ENCODE measurements at places on chromosomes 5 and 9. TPM values are rescaled to one million over a fixed set of nuclear protein-coding genes. Genes with fewer than 3 reads are reported as not detected.

GRCh38 chr5:132714456-132715307 is 22.7 kb downstream of the KIF3A start:
- DNase-seq: no peak

DNA sequence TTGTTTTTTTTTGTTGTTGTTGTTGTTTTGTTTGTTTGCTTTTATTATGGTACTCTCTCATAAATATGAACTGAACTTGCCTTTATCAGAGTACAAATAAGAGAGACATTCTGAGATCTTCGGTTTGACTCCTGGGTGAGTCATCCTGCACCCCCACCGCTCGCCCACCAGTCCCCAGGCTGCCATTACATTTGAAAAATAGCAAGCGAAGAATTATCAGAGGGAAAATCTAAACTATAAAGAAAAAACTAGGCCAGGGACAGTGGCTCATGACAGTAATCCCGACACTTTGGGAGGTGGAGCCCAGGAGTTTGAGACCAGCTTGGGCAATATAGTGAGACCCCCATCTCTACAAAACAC is 122.1 kb upstream of the MAP3K1 start:
- DNase-seq: no peak

DOK3 gene
- 9.0 TPM for total RNA-seq

- DNase-seq: no peak
Measured at GRCh38 chr5:93704996-93705395, 36.4 kb downstream of the POU5F2 start.

DNA sequence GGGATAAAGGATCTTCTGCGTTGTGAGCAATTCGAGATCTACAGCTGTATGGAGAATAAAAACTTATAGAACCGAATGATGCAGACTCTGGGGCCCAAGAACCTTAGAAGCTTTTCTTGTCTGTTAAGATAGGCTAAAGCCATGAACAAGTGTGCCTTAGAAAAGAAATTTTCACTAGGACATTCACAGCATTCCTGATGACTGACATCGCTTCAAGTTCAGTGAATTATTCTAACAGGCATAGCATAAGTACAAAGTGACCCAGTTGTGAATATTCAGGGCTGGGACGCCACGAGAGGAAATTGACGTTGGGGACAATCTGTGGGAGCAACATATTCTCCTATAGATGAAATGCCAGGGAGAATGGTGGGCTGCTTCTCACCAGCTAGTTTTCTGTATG is 32.0 kb upstream of the PANK3 start:
- DNase-seq: no peak

DNA sequence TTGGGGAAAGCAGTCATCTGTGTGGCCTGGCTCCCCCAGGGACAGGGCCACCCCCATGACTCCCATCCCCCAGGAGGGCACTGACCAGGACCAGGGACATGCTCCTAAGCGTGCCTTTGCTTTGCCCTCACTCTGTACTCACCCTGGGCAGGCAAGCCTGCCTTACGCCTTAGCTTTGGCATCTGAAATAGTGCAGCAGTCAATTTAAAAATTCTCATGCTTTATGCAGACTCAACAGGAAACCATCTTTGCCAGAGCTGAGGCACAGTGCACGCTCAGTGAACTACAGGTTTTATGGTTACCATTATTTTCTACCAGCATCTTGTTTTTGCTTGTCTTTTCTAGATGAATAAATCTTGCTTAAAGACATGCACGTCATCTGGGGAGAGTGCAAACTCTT is 323.5 kb downstream of the IRX2 start:
- no peak for DNase-seq

DNA sequence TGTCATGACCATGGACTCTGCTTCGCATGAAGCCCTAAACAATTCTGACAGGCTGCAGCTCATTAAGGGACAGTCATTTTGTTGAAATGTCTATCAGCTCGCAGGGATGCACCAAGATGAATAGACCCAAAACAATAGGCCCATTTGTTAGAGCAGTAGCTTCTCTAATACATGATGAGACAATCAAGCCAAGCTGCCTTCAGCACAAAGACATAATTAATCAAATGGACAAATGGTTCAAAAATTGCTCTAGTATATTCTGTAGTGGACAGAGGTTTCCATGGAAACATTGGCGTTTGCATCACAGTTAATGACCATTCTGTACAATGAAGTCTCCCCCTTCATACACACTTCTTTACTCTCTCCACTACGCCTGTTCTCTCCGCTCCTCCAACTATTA is 274.6 kb downstream of the ANXA1 start:
- DNase-seq: no peak

DNA sequence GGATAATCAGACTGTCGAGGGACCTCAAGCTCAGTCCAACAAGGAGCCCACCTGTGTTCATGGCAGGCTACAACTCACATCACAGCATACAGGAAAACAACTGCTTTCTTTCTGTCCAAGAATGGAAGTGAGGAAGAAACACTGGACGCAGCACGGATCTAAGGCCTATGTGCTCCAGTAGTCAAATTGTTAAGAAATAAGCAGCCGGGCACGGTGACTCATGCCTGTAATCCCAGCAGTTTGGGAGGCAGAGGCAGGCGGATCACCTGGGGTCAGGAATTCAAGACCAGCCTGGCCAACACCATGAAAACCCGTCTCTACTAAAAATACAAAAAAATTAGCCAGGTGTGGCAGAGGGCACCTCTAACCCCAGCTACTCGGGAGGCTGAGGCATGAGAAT is 427.8 kb downstream of the BNC2 start:
- peak; percentile 33 for DNase-seq

ARHGEF37 gene
- total RNA-seq: 1.1 TPM

PCDHA1 gene
- 2.7 TPM for total RNA-seq

GRCh38 chr5:1029945-1030625 is 21.5 kb downstream of the NKD2 start:
- no peak for DNase-seq

GRCh38 chr9:34651876-34652601 is at the start of gene IL11RA:
TSS of gene IL11RA (plus strand) at chr9:34652185. CDS start at chr9:34655218, 3,033 bp downstream.
- peak; percentile 94 for DNase-seq

SLC4A9 gene
- 0.76 TPM for total RNA-seq

BTNL3 gene
- total RNA-seq: not detected

OR1Q1 gene
- total RNA-seq: not detected

NTMT1 gene
- total RNA-seq: 58.1 TPM

HMCN2 gene
- total RNA-seq: 12.4 TPM

DNA sequence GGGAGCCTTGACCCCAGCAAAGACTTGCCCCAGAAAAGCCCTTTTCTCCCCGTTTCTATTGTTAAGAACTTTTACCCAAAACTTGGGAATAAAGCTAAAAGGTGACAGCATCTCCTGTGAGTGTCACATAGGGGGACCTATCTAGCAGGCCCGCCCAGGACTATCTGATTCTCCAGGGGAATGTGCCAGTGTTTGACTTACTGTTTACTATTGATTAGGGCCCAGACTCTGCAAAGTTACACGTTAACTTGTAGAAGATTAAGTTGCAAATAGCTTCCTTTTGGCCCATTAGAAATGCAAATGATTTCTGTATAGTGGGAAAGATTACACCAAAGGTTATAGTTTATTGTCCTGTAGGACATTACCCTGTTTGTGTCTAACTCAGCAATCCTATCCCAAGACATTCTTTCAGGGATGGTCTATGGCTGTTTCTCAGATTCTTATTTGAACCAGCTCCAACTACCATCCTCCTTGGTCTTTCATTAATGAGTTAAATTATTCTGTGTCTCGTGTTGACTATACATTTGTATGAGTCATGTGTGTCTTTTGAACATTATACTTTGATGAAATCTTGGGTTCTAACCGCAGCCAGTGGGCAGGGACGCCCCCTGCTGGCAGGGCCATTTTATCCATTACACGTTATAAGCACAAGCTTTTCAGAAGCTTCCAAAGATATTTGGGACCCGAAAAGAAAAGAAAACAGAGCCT is 60.7 kb downstream of the HRH2 start:
- DNase-seq: peak; percentile 70

GRCh38 chr5:39461007-39461682 is 36.4 kb upstream of the DAB2 start:
- no peak for DNase-seq

SMIM32 gene
- total RNA-seq: 0.18 TPM

DNA sequence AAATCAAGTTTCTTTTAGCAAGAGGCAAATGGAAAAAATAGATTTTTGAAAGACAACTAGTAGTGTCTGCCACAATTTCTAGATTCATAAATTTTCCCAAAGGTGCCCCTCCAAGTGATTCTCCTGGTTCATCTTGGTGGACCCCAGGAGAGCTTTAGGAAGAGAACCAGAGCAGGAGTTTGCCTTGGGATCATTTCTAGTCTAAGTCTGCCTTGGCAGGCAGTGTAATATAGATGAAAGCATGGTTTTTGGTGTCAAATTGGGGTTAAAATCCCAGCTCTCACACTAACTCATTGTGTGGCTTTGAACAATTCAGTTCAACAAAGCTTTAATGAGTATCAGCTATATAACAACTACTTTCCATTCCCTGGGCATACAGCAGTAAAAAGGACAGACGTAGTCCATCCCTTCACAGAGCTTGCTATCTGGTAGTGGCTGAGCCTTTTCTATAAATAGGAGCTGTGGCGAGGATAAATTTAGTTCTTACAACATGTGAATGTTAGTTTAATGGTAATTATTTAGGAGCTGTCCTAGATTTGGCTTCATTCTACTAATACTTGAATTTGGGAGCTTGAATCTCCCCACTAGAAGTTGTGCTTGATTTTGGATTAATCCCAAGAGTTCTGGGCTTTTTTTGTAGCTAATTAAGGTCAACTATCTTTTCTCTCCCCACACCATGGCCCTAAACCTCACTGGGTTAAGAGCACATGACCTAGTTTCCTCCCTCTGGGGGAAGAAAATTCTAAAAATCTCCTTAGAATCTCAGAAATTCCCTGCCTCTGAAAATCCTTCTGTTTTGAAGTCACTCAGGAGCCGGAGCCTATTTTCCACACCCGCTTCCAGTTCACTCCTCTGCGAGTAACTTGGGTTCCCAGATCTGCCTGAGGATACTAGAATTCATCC is 197.8 kb downstream of the PCSK1 start:
- DNase-seq: no peak

- no peak for DNase-seq
Measured at GRCh38 chr5:54090495-54091120, 219.8 kb downstream of the ARL15 start.

DNA sequence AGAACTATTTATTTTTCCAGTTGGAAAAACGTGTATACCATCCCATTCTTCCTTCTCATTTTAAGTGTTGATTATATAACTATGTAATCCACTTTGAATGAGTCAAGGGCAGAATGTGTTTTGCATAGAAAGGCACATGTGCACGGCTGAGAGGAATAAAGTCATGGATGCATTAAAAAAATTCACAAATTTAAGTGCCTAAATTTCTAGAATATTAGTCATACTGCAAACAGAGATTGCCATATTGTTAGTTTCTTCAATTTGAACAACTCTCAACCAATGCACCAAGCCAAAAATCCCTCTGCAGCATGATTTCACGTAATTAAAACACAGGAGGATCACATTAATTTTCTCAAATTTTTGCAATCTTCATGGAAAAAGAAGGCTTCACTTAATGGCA is 166.3 kb downstream of the MPDZ start:
- DNase-seq: no peak

DNA sequence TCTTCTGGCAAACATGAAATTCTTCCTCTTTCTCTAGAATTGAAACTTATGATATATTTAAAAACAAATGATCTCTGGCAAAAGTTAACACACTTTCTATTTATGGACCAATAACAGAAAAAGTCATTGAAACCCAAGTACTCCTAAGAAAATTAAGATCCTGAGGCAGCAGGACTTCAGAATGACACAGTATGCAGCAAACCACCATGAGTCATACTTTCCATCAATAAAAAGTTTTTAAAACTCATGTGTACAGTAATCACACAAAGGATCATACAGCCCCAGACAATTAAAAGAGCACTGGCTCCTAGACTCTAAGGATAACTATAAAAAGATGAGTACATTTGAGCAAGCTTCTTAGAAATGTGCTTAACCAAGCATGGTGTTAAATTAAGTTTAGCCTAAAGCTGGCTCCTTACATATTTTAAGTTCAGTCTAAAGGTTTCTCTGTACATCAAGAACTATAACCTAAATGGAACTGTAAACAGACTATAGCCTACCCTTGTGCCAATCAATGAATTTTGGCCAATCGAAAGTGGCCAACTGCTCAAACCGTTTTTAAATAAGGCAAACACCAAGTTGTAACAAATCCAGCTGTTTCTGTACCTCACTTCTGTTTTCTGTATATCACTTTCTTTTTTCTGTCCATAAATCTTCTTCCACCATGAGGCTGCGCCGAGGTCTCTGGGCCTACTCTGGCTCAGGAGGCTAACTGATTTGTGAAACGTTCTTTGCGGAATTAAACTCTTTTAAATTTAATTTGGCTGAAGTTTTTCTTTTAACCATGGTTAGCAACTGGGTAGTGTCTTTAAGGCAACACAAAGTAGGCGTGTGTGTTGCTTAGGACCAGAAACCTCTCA is 232.1 kb upstream of the PIK3R1 start:
- no peak for DNase-seq

DNA sequence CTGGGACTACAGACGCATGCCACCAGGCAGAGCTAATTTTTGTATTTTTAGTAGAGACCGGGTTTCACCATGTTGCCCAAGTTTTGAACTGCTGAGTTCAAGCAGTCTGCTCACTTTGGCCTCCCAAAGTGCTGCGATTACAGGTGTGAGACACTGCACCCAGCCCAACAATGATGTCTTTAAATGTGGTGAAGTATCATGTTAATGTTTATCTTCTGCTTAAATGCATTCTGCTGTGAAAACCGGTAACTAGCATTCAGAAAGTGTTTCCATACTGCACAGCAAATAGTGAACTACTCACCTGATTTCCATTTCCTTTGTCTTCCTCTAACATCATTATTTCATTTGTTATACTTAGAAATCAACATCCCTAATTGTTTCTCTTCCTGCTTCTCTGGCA is 264.0 kb upstream of the ITGA1 start:
- DNase-seq: no peak

GRCh38 chr5:130290219-130290618 is 386.0 kb downstream of the CHSY3 start:
- no peak for DNase-seq

DNA sequence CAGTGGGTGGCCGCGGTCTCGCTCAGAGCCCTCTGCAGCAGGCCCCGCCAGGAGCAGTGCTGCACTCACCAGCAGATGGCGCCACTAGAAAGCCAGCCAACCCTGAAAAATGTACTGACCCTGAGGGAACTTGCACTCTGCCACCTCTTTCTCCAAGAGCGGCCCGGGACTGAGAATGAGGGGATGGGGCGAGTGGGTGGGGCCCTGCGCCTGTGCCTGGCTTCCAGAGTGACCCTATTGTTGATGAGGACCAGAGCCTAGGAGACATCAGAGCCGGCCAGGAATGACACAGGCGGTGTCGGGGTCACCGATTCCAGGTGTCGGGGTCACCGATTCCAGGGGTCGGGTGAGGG is 2.9 kb upstream of the IL17B start:
- peak; percentile 93 for DNase-seq

- no peak for DNase-seq
Measured at GRCh38 chr9:117403403-117403811, 11.4 kb downstream of the ASTN2 start.

GNA14 gene
- 21.0 TPM for total RNA-seq

DNA sequence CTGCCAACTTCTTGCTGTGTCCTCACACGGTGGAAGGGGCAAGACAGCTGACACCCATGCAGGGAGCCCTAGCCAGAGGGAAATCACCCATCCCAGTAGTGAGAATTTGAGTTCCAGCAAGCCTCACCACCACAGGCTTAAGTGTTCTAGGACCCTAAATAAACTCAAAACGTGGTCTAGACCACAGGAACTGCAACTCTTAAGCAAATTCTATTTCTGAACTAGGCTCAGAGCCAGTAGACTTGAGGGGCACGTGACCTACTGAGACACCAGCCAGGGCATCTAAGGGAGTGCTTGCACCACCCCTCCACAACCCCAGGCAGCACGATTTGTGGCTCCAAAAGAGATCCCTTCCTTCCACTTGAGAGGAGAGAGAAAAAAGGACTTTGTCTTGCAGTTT is 96.0 kb upstream of the PHF24 start:
- no peak for DNase-seq

GRCh38 chr9:124264823-124265233 is 7.1 kb downstream of the NEK6 start:
- no peak for DNase-seq
